ENCODE measurements at places on chromosomes 11 and 22.

- DNase-seq, result no peak
Observed at GRCh38 chr22:34111210-34111824, 191.0 kb upstream of the LARGE1 start.

DNA sequence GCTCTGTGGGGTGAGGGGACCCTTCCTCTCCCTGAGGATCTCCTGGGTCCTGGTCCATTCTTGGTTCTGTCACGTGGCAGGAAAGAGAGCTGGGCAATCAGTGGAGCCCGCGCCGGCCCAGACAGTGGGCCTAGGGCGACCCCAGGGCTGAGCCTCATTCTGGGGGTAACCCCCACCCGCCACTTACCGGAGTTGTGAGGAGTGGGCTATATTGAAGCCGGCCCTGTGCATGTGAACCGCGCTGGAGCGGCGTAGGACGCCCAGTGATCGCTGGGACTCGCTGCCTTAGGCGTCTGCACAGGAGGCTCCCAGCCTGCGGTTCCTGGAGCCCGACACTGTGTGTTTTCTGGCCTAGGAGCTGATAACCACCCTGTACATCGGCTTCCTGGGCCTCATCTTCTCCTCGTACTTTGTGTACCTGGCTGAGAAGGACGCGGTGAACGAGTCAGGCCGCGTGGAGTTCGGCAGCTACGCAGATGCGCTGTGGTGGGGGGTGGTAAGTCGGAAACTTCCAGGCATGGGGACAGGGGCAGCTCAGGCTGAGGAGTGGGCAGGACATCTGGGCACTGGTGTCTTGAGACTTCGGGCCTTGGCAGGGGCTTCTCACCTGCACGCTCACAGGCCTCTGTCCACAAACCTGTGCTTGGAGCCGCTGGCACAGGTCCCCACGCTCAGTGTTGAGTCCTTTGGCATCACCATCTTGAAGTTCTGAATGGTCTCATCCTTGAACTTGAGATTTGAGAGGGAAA lies 127.1 kb downstream of the KCNQ1OT1 start:
- no peak for DNase-seq

GRCh38 chr22:39152024-39152510 lies 413 bp downstream of the CBX7 start:
- DNase-seq, result no peak

DNA sequence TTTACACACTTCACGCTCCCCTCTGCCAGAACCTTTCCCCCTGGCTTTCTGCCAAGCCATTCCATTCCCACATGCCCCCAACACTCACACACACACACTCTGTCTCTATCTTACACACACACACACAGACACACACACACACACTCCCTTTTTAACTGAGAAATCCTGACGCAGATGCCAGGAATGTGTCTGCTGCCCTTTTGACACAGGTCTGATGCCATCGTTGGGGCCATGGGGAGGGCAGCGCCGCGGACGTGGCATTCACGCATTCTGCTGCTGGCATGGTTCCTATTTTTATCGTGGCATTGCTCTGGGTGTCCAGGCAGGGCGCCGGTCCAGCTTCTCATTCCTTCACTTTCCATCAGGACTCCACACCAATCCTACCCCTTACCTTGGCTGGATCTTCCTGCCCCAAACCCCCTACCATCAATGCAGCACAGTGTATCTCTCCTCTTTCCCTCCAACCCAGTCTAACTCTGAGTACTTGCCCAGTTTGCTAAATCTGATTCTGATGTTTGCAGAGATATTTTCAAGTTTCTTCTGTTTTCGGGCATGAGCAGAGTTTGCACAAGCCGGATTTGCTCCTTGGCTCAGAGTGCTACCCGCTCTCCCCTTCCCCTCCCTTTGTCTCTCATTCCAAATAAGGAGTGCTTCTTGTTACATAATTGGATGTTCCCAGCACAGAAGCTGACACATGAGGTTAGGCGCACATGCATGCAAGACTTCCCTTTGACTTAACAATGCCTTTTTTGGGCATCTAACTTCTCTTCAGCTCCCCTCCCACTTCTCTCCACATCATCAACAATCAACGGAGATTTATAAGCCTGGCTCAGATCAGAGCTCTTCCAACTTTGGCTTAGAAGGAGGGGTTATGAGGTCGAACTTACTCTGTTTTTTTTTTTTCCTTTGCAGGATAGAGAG lies 18.8 kb downstream of the SNX19 start:
- DNase-seq, result no peak

DNA sequence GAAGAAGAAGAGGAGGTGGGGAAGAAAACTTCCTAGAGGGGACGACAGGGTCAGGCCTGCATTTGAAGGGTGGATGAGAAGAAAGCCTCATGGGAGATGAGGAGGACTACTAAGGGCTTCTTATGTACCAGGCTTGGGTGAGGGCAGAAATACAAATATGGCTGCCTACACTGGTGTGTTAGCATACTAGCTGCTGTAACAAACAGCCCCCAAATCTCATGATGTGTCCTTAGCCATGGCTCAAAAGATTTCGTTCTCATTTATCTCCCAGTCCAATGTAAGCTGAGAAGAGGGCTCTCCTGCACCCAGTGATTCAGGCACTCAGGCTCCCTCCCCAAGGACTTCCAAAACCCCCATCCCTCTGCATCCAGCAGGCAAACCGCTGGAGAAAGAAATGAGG lies 11.6 kb upstream of the MB start:
- no peak for DNase-seq

DNA sequence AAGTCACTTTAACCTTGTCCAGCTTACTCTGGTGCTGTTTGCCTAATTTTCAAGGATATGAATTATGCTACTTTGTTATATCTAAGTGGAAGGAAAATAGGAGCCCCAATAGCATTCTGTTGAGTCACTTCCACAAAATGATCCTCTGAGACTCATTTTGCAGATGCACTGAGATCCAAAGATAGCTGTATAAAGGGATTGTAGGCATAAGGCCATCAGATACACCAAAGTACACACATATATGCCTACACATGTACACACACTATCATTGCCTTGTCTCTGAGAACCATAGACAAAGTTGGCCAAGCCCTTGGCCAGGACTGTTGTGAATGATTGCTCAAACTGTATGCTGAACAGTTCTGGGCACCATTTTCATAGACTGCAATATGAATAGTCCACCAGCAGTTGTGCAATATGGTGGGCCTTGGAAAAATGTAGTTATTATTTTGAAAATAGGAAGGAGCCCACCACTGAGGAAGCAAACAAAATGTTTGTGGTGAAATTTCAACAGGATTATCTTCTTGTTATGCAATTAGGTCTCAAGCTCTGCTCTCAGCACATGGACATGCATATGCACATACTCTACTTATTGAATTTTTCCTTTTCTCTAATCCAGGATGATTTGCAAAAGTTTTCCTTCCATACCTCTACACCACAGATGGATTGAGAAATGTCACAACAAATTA lies 186.0 kb upstream of the CTSC start:
- DNase-seq, result no peak

GRCh38 chr11:59025097-59025496 lies 61.0 kb upstream of the GLYATL1B start:
- no peak for DNase-seq

DNA sequence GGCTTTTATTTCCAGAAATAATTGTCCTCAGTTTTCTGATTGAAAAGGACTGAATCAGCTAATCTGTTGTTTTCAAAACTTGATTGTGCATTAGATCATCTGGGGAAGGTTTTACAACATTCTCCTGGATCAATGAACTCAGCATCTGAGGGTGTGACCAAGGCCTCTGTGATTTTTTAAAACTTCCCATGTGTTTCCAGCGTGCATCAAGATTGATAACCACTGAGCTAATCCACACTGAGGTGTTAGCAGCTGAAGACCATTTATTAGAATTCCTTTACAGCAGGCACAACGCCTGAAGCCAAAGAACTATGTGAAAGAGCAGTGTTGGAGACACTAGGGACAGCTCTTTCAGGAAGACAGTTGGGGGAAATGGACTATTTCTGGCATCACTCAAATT lies 10.2 kb downstream of the VSTM5 start:
- no peak for DNase-seq

DNA sequence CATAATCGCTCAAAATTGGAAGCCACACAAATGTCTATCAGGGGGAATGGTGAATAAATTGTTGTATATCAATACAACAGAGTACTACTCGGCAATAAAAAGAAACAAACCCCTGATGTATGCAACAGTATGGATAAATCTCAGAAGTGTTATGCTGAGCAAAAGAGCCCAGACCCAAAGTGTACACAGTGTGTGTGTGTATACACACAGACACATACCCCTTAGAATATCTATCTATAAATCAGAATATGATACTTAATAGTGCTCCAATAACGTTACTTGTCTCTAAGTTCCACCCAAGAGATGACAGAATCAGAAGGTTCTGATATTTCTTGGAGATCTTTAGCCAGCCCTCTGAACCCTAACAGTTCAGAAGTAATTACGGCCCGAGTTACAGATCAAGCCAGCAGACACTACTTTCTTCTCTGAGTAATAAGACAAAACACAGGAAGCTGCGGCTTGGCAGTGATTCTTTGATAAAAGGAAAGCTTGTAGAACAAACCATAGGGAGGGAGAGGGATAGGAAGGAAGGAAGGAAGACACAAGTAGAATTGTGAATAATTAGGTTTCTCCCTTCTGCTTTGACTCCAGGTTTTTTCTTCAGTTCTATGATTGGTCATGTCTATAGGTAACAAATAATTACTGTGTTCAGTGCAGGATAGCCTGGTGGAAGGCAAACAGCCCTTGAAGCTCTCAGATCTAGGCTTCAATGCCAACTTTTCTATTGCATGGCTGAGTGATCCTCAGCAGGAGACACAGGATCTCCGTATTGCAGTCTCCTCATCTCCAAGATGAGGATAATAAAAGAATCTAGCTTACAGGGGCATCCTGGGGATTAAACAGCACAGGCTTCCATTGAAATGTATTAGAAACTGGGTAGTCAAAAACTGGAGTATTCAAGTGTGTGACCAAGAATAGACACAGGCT lies 75.6 kb upstream of the TEAD1 start:
- no peak for DNase-seq

GRCh38 chr11:86230179-86230804 lies 14.3 kb upstream of the EED start:
- DNase-seq, result no peak

- no peak for DNase-seq
Observed at GRCh38 chr11:126311401-126312291, 7.8 kb downstream of the DCPS start.

DNA sequence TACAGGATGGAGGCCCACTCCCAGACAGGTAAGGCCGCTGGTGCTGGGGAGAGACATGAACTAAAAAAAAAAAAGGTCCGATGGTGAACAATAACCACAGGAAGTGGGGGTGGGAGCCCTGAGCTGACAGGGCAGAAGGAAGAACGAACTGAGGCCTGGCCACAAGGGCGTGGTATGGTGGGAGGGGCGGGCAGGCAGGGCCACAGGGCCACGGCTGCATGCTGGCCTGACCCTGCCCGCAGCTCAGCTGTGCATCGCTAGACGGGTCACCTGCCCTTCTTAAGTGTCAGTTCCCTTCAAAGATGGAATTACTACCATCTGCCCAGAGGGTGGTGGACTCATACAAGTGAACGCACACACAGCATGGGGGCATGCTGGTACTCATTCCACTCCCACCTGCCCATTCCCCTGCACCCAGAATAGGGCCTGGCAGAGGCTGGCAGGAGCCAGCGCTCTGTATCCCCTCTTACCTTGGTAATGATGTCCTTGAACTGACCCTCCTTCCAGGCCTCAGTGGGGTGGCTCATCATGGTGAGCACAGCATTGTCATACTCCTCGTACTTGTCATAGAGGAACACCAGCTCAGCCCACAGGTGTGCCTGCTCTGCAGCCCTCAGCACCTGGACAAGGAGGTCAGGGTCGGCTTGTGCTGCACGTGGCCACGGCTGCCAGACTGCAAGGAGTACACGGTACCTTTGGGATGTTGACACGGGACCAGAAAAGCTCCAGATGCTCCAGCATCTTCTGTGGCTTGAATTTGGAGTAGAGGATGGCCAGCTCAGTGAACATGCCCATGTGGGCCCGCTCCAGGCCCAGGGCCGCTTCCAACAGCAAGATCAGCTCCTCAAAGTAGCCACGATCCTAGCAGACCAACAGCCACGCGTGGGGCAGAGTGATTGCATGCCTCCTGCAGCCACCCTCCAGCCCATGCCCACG lies 17.5 kb upstream of the SLC25A1 start:
- DNase-seq, result no peak

DNA sequence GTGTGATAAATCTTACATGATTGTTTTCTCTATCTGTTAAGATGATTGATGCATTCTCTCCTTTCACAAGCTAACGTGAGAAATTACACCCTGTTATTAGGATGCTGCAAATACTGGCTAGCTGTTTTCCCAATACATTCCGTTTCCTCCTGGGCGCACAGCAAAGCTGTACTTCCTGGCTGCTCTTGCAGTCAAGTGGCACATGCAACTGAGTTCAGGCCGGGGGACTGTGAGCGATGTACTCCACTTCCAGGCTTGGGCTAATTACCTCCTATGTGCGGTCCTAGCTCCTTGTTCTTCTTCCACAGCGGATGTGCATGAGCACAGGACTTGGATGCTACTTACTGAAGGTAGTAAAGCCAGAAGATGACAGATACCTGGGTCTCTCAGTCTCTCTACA lies 234.9 kb upstream of the SESN3 start:
- DNase-seq, result no peak

GRCh38 chr11:59335001-59335400 lies 23.7 kb upstream of the OR5AN1 start:
- DNase-seq, result no peak

DNA sequence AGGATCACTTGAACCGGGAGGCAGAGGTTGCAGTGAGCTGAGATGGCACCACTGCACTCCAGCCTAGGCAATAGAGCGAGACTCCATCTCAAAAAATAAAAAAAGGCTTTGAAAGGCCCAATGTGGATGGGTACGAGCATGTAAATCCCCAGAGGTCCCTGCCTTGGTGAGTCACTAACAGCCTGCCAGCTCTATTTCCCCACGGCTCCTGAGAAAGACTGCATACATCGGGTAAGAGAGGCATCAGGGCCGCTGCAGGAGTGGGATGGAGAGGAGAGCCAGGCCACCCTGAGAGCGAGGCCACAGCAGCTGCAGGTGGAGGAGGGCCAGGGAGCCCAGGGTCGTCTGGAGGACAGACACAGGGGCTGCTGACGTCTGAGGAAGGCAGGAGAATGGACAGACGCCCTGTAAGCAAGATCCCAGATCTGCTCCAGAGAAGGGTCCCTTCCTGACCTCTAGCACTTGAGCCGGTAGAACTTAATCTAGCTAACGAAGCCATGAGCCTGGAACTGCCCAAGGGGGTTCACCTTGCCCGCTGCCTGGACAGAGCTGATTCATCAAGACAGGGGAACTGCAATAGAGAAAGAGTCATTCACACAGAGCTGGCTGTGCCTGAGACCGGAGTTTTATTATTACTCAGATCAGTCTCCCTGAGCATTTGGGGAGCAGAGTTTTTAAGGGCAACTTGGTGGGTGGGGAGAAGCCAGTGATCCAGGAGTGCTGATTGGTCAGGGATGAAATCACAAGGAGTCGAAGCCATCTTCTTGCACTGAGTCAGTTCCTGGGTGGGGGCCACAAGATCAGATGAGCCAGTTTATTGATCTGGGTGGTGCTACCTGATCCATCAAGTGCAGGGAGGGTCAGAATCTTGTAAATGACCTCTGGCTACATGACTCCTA lies 5.1 kb upstream of the KRTAP5-9 start:
- no peak for DNase-seq

DNA sequence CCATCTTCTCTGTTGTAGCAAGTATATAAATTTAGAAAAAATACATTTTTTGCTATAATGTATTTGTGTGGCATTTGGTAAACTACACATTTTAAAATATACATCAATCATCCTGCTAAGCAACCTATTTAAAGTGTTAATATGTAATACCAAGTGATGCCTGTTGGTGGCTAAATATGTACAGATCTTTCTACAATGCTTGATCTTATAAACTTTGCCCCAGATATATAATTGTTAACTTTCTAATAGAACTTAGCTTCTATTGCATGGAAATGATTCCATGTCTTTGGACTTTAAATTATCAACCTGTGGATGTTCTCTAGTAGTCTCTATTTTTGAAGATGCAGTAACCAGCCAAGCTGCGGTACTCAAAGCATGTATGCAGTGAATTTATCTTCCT lies 1260.4 kb upstream of the RAG2 start:
- DNase-seq, result no peak

Data from T-helper 22 cell (primary cell).